ENCODE measurements at places on chromosomes 11 and 22.
A peak's percentile ranks its signal among the peaks of the same experiment; 100 is the strongest.

- peak; percentile 54 for DNase-seq
These were observed 114.5 kb upstream of the MTNR1B start for GRCh38 chr11:92854952-92855351.

DNA sequence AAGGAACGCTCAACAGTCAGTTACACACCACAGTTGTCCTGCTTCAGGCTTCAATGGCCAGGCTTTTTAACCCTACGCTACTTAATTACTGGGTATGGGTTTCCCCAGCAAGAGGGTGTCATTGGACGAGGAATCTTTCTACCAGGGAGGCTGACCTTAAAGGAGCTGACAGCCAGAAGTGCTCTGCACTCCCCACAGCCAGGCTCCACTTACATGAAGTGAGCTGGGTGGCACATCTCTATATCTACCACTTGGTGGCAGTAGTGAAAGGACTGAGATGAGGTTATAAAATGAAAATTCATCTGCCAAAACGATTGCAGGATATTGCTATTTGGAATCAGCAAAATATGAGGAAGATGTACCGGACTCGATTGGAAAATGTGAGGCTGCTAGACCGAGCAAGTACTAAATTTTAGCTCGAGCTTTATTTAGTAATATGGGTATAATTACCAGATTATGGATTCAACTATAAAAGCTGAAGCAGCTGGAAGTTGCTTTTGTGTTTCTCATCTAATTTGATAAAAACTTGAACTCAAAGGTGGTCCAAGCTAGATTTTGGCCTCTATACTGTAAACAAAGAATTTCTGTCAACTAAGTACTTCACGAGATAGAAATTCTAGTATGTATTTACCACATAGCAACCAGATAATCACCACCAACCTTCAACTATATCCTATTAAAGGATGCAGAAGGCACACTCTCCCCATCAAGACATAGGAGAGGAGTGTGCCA is 53.9 kb upstream of the CEP126 start:
- DNase-seq = peak; percentile 73

GRCh38 chr11:34358728-34359547 is 1.1 kb upstream of the ABTB2 start:
- DNase-seq = peak; percentile 56

- DNase-seq = no peak
These were observed 812.6 kb downstream of the OPCML start for GRCh38 chr11:132719684-132720083.

DNA sequence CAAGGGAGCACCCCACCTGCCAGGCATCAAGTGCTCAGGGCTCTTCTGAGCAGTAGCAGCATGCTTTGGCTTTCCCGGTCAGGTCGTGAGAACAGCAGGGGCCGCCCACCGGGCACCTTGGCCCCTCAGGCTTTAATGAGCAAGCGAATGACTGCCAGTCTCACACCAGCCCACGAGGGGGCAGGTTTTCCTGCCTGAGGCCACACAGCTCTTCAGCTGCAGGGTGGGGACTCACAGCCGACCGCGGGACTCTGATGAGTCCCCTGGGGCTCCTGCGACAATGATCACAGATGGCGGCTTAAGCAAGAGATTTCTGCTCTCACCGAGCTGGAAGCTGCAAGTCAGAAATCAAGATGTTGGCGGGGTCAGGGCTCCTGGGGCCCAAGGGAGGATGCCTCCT is 14.3 kb upstream of the FGF19 start:
- DNase-seq = no peak

DNA sequence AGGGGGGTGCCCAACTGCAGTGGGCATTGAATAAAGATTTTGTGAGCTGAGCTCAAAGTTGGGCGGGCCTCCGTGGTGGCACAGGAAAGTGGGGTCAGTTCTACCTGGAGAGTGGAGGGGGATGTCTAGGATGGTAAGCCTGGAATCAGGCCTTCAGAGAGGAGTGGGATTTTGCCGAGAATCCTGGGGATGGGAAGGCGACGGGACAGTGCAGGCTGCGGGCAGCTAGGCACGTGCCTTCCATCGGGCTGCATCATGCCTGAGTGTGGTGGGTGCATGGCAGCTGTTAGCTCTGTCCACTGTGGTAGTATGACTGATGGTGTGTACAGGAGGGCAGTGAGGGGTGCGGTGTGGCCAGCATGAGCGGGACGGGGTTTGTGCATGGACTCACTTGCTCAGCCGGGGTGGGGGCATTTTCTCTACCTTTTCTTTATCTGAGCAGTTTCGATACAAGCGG is 3.6 kb downstream of the SHANK3 start:
- DNase-seq = no peak

DNA sequence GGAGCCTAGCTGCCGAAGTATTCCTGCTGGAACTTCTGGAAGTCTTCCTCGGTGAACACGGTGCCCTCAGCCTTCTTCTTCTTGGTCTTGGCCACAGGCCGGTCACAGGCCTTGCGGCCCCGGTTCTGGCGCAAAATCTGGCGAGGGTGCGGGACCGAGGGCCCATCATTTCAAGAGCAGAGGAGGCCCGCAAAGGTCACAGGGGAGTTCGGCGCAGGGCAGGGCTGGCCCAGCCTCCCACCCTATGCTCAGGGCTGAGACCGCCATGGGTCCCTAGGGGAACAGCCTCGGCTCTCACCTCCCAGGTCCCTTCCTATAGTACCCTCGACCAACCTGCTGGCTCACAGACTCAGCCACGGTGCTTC is 3.1 kb downstream of the RPS19BP1 start:
- DNase-seq = no peak

DNA sequence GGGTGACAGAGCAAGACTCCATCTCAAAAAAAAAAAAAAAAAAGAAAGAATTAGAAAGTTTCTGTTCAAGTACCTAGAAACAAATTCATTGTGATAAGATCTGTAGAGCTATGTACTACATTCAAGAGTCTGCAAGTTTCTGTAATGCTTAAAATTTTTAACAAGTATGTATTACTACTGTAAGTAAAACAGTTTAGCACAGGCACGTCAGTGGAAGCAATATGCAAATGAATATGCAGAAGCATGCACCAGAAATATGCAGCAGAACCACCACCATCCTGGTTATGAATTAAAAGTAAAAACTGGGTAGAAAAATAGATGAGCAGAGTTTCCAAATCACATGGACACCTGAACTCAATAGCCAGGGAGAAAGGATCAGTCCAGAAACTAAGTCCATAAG is 19.3 kb downstream of the SBF2 start:
- no peak for DNase-seq

GRCh38 chr11:5550440-5551095 is 2.2 kb upstream of the OR52H1 start:
- no peak for DNase-seq

DNA sequence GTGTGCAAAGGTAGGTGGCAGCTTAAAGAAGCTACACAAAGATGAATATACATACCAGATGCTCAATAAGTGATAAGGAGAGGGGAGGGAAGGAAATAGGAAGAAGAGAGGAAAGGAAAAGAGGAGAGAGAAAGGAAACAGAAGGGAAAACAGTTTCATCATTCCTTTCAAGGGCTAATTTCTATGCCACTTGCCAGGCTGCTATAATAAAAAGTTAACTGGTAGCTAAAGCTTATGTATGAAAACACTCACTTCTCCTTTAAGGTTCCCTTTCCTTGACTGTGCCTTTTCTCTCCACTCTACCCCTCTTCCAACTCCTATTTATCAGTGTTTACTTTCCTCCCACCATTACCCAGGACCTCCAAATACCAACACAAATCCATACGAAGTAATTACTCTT is 347.9 kb downstream of the DLG2 start:
- DNase-seq = peak; percentile 52

DNA sequence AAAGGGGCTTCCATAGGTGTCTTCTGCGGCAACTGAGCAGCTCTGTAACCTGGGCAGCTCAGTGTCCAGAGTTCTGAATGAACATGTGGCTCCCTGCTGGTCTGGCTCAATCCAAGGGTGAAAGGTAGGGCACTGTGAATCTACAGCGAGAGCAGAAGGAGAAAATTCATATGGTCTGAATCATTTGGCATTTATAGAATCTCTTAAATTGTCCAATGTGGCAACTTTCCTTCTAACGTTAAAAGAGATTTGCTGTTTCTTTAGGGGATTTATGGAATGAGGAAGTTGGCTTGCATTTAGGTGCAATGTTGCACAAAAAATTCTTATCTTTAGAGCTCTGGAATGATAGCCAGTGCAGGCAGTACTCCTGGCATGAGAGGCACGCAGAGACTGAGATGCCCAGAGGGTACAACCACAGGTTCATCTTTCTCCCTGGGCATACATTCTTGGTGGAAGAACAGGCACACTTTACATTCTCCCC is 17.0 kb downstream of the ATXN10 start:
- DNase-seq = no peak

- DNase-seq = no peak
These were observed 28.9 kb downstream of the RAB39A start for GRCh38 chr11:107957109-107957588.

- no peak for DNase-seq
These were observed 2.9 kb downstream of the DGCR6L start for GRCh38 chr22:20316844-20317401.

GRCh38 chr22:46631113-46631512 is 10.9 kb downstream of the GRAMD4 start:
- no peak for DNase-seq

- peak; percentile 66 for DNase-seq
These were observed 36.9 kb upstream of the GNB1L start for GRCh38 chr22:19891317-19892256.

DNA sequence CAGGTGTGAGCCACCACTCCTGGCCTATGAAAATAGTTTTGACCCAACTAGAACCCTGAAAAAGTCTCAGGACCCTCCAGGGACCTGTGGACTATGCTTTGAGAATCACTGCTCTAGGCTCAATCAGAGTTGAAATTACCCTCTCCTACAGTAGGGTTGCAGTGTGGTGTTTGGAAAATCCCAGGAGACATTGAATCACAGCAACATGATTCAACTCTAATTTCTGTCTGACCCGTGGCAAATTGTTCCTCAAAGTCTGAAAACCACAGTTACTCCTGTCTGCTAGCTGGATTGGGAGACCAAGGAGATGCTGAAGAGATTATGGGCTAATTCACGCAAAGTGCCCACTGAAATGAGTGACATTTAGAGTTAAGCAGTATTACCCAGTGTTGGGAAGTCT is 5.4 kb upstream of the MTMR3 start:
- DNase-seq = no peak

GRCh38 chr11:1964348-1964747 is 17.2 kb downstream of the MRPL23 start:
- DNase-seq = no peak

DNA sequence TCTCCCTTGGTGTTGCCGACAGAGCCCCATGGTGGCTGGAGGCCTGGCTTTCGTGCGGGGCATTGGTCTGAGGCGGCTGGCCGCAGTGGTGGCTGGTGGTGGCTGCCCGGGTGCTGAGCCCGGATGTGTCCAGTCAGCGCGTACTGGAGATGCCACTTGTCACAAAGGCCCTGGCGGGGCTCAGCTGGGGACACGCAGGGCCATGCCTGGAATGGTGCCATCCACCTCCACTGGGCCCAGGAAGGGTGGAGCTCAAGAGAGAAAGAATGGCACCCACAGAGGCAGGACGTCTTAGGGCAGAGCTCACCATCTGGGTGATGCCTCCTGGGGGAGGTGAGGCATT is 92.5 kb downstream of the CEP164 start:
- no peak for DNase-seq

DNA sequence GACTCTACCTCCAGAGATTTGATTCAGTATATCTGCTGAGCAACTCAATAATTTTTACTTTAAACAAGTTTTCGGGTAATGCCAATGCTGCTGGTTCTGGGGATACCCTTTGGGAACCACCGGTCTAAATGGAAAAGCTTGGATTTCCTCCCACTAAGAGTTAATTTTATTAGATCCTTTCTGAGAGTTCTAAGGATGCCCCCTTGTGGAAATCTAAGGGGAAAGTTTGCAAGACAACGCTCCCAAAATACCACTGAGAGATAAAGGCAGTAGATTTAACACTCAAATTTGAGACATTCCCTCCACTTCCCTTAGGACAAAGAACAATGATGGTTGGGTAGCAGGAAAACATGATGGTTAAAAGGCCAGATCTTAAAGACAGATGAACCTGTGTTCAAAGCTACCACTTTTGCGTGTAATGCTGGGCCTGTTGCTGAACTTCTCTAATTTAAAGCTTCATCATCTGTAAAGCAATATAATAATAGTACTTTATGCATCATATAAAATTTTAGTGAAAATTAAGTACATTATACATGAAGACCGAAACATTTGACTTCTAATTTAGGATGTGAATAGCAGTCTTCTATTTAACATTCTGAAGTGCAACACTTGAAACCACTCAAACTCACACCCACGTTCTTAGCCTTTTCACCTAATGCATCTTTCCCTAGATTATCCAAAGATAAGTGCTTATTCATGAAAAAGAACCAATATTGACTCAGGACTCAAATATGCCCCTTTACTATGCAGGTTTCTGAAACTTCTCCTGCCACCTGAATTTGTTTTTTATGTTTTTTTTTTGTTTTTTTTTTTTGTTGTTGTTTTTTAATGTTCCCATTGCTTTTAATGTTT is 110.1 kb upstream of the LUZP2 start:
- DNase-seq = peak; percentile 42

DNA sequence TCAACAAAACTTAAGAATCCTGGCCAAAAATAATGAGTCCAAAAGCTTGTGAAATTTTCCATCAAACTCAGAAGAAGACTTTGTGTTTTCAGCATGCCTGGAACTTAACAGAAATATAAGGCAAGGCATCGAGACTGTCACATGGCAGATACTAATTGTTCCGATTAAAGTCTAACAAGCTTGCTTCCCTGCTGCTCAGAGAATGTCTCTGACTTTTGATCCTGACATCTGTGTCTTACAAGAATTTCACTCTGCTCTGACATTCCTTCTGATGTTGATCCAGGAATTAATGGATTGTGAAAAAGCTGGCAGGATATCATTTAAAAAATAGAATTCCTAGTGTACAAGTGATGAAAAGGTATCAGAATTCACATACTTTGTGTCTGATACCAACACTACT is 170.2 kb downstream of the DCDC1 start:
- no peak for DNase-seq

GRCh38 chr11:9745411-9746211 is 81.7 kb downstream of the SWAP70 start:
- no peak for DNase-seq

GRCh38 chr11:102386136-102386734 is 39.2 kb downstream of the BIRC2 start:
- DNase-seq = no peak

- DNase-seq = peak; percentile 29
These were observed 364.3 kb upstream of the NARS2 start for GRCh38 chr11:78938971-78939370.

- DNase-seq = no peak
These were observed 449.1 kb downstream of the MN1 start for GRCh38 chr22:27352426-27352825.

- DNase-seq = no peak
These were observed 18.1 kb upstream of the MYH9 start for GRCh38 chr22:36405671-36406538.

- DNase-seq = no peak
These were observed 831.2 kb downstream of the METTL15 start for GRCh38 chr11:28939381-28939780.

GRCh38 chr11:126484266-126484665 is 128.8 kb downstream of the ST3GAL4 start:
- DNase-seq = no peak

- no peak for DNase-seq
These were observed 41.3 kb downstream of the MUC6 start for GRCh38 chr11:995044-995751.

DNA sequence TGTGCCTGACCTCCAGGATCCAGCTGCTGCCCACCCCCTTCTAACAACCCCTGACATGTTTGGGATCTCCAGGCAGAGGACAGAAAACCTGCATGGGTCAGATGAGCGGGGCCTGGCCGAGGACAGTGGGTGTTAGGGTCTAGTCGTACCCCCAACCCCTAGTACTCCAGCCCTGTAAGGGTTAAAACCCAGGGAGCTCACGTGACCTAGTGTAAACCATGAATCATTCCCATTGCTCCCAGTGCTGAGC is 89.1 kb upstream of the CRYBB3 start:
- no peak for DNase-seq
